ENCODE measurements at places on chromosomes 7 and 10.

- peak; percentile 3 for DNase-seq
Measured at GRCh38 chr7:57404343-57404966, 45.5 kb upstream of the ZNF716 start.

DNA sequence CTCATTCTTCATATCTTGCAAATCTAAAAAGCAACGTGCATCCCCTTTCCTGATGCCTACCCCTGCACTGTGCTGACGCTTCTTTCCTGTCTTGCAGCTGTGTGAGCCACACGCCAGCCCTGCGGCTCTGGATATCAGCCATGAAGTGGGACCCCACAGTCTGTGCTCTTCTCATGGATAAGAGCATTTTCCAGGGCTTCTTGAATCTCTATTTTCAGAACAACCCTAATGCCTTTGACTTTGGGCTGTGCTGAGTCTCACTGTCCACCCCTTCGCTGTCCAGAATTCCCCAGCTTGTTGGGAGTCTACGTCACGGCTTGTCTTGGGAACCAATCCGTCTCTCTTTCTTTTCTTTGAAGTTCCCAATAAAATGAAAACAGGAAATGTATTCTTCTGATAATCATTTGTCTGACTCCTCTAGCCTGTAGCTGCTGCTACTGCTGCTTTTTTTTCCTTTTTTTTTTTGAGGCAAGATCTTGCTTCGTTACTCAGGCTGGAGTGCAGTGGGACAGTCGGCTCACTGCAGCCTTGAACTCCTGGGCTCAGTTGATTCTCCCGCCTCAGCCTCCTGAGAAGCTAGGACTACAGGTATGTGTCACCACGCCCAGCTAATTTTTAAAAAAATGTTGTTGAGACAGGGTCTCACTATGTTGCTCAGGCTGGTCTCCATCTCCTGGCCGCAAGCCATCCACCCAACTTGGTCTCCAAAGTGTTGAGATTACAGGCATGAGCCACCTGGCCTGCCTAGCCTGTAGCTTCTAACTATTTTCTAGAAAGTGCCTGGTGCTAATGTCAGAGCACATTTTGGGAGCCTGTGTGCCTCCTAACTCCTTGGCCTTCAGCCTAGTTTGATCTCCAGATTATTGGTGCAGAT is 30.3 kb downstream of the GSTO2 start:
- no peak for DNase-seq

GRCh38 chr7:94389381-94389780 is 5.3 kb upstream of the COL1A2 start:
- no peak for DNase-seq

DNA sequence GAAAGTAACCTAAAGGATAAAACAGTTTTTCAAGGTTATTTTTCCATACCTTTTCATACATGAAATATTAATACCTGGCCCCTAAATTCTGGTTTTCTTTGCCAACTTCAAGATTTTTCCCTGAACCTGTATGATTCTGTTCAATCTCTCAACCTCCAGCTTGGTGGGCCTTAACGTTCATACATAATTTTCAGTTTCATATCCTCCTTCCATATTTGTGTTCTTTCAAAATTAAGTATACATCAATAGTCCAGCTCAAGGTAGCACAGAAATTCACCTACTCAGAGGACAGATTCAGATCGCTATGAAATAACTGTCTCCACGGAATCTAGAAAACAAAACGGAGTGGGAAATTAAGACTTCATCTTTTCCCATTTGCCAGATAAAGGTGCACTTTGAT is 505.8 kb upstream of the GHITM start:
- no peak for DNase-seq

DNA sequence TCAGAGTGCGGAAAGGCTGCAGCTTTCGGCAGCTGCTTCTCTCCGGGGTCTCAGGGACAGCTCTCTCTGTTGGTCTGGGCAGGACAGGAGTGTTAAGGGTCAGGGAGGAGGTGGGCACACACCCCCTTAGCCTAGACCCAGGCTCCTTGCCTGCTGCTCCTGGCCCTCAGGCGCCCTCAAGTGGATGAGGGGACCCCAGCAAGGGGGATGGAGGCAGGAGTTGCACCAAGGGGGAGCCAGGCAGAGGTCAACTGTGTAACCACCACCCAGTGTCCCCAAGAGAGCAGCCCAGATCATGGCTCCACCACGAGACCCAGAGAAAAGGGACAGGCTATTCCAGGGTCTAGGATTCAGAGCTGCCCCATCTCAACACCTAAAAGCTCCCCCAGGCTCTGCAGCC is 26.9 kb downstream of the SPOCK2 start:
- no peak for DNase-seq

DNA sequence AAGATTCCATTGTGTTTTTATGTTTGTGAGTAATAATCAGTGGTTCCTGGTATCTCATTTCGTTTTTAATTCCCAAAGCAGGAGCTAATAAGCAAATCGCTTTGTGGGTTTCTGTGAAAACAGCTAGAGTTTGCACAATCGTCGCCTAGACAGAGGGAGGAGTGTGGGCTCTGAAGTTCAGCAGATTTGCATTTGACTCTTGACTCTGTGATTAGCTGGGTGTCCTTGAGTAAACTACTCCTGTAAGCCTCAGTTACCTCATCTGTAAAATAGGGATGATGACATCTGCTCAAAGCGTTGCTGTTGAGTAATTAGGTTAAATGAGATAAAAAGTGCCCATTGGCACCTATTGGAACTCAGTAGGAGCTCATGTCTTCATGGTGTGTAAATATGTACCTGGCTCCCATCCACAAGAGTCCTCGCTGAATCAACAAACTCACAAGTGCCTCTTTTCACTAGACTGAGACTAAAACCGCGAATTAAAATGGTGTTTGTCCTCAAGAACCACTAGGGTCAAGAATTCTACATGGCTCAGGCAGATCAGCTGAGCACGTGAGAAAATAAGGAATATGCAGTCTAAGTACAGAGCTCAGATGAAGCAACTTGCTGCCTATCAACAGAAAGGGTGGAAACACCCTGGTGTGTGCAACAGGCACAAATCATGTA is 385.8 kb upstream of the C7orf33 start:
- DNase-seq, result no peak

- peak; percentile 73 for DNase-seq
Measured at GRCh38 chr7:92639966-92640365, 49.8 kb upstream of the FAM133B start.

DNA sequence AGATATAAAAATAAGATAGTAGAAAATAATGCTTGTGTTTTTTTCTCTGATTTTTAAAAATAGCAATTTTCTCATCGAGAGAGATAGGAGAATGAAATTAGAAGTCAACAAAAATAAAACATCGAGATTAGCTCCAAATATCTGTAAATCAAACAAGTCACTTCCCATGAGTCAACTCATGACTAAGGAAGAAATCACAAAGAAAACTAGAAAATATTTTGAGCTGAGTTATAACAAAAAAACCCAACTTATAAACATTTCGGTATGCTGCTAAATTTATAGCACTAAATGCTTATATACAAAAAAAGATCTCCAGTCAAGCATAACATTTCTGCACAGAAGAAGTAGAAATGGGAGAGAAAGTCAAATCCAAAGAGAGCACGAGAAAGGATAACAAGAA is 140.1 kb downstream of the ITGA8 start:
- no peak for DNase-seq

GRCh38 chr10:28444031-28444430 is 88.9 kb upstream of the WAC start:
- no peak for DNase-seq

GRCh38 chr7:98210513-98211220 is 572 bp upstream of the BHLHA15 start:
- DNase-seq, result no peak

- DNase-seq, result no peak
Measured at GRCh38 chr7:27953361-27953760, 213.4 kb downstream of the TAX1BP1 start.

- no peak for DNase-seq
Measured at GRCh38 chr10:3339531-3339950, 167.0 kb upstream of the PITRM1 start.

All from NCI-H526 (cell line).